ENCODE measurements at places on chromosomes 4 and X. TPM values are rescaled to one million over a fixed set of nuclear protein-coding genes. Genes with fewer than 3 reads are reported as not detected.

TMEM47 gene
- 67.2 TPM for total RNA-seq

BEX4 gene
- total RNA-seq = 24.3 TPM

DGAT2L6 gene
- total RNA-seq = not detected

DOK7 gene
- total RNA-seq = not detected

ADH1B gene
- total RNA-seq = not detected

IL13RA1 gene
- total RNA-seq = 57.3 TPM

GPR173 gene
- 3.2 TPM for total RNA-seq

NDST4 gene
- total RNA-seq = not detected

DNAAF6 gene
- not detected for total RNA-seq

NLGN4X gene
- total RNA-seq = not detected

FRG2 gene
- not detected for total RNA-seq

MTNR1A gene
- total RNA-seq = not detected

ACE2 gene
- not detected for total RNA-seq

SMIM10 gene
- 2.0 TPM for total RNA-seq

LEF1 gene
- total RNA-seq = not detected

C4orf46 gene
- total RNA-seq = 34.8 TPM

PAGE1 gene
- not detected for total RNA-seq

SPOCK3 gene
- total RNA-seq = 0.43 TPM

RNF175 gene
- total RNA-seq = not detected

IL2RG gene
- total RNA-seq = not detected

GAGE12H gene
- total RNA-seq = not detected

CPZ gene
- not detected for total RNA-seq

RTL9 gene
- not detected for total RNA-seq

CDKL2 gene
- 0.65 TPM for total RNA-seq

GNRHR gene
- not detected for total RNA-seq

HTRA3 gene
- total RNA-seq = 1.9 TPM

CD40LG gene
- not detected for total RNA-seq

ADGRG2 gene
- not detected for total RNA-seq

NXF2 gene
- total RNA-seq = not detected

CPE gene
- total RNA-seq = 2.1 TPM

NPFFR2 gene
- 0.36 TPM for total RNA-seq

F8A3 gene
- total RNA-seq = 0.93 TPM

TSPAN7 gene
- total RNA-seq = 12.0 TPM

NDST3 gene
- total RNA-seq = not detected

TCP11X2 gene
- not detected for total RNA-seq

GPRASP1 gene
- 1.9 TPM for total RNA-seq

GLRA2 gene
- total RNA-seq = not detected

CFP gene
- total RNA-seq = 0.14 TPM

SLITRK2 gene
- not detected for total RNA-seq

USP17L18 gene
- total RNA-seq = not detected

CFAP97 gene
- 57.2 TPM for total RNA-seq

PCDH10 gene
- 71.9 TPM for total RNA-seq
